ENCODE measurements at places on chromosomes 6 and 20.

DNA sequence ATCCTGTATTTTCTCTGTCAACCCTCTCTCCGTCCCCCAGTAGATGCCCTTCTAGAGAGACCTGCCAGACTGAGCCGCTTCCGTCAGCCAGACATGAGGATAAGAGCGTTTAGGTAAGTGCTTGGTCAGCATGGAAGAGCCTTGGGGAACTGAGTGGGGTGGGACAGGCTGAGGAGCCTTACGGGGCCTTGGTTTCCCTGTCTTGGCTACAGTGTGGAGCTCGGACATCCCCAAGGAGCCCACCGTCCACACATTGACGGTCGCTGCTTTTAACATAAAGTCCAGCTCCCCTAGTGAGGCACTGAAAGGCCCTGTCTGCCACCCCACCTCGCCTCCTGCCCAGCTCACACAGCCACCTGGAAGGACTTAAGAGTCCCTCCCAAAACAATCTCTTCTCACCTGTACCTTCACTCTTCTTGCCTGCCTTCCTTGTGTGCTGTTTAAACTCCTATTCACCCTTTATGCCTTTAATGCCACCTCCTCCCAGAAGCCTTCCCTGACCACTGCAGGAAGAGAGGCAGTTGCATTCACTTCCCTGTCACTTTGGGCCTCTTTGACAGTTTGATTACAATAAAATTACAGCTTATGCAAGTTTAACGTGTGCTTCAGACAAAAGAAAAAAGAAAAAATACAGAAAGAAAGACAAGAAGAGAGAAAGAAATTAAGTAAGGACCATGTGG lies 42.3 kb downstream of the PDYN start:
- no peak for DNase-seq

DNA sequence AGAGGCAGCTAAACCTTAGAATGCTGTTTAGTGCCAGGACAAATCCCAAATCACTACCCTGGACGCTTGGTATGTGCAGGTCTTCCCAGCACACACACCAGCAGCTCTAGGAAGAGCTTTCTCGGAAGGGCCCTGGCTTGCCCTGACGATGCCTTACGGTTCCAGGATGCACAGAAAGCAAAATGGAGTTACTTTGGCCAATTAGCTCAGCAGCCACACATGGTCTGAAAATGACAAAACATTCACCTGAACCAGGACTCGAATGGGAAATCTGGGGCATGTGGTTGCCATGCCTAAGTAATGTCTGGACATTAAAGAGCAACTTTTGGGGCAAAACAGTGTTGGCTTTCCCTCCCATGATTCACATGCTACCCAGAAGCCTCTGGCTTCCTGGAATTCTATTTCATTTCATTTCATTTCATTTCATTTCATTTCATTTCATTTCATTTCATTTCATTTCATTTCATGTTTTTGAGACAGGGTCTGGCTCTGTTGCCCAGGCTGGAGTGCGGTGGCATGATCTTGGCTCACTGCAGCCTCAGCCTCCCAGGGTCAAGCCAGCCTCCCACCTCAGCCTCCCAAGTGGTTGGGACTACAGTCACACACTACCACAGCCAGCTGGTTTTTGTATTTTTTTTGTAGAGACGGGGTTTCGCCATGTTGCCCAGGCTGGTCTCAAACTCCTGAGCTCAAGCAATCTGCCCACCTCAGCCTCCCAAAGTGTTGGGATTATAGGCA lies 153.3 kb downstream of the ZDHHC14 start:
- no peak for DNase-seq

GRCh38 chr6:4974962-4975361 lies 28.9 kb downstream of the RPP40 start:
- no peak for DNase-seq

GRCh38 chr6:16473184-16473907 lies 235.0 kb downstream of the GMPR start:
- DNase-seq = peak; percentile 54

DNA sequence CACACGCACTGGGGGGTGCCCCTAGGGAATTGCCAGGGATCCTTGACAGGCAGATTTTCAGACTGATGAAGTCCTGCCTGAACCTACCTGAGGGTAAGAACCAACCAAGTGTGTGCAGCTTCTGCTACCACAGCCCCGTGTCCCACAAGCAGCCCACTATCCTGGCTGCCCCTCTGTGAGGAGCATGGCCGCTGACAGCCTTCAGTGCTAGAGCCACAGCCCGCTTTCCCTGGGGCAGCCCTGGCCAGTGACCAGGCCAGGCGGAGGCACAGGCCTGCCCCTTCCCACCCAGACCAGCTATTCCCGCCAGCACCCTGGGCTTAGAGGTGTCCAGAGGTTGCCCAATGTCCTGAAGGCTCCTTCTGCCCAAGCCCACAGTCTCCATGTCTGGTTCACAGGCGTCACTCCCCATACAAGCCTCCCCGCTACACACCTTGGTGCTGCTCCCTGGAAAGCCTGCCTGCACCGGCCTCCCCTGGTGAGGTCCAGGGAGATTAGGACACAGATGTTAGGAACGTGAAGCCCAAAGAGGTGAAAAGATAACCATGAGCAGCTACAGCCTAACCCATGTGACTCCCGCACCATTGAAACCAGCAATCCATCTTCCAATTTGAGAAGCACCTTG lies 207.0 kb downstream of the SYNDIG1 start:
- DNase-seq = no peak

GRCh38 chr20:35284992-35285805 lies 627 bp upstream of the EIF6 start:
- no peak for DNase-seq

DNA sequence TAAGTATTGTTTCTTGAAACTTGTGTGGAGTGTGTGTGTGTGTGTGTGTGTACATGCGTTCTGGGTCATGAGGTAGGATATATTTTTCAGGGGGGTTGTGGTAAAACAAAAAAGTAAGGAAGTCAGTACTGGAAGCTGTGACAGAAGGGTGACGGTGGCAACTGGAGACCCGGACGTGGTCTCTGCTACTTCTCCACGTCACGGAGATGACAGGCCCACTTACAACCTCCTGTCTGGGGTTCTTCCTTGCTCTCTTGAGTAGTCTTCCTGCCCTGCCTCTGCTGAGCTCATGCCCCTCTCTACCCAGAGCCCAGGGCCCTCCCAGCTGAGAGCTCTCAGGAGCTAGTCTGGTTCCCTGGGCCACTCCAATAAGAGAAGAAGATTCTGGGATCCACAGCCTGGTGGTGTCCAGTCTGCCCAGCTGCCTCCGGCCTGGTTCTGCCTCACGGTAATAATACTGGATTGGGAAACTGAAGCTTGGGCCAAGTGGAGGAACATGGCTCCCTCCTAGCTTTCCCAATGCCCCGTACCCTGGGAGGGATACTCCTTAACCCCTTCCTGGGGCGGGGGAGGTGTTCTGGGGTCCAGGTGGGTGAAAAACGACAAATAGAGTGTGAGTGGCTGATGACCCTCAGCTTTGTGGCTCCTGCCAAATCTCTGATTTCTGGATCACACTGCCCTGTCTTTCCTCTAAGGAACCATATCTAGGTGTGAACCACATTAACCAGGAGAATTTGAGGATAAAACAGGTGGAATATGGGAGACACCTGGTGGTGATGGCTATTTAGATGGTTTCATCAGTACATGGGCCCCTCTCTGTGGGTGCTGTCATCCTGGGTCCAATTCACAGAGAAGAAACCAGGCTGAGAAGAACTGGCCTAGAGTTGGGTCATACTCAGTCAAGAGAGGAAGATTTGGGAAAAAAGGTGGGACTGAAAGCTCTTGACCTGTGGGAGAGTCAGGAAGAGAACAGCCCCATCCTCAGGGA lies 27.2 kb downstream of the VEGFA start:
- DNase-seq = no peak

DNA sequence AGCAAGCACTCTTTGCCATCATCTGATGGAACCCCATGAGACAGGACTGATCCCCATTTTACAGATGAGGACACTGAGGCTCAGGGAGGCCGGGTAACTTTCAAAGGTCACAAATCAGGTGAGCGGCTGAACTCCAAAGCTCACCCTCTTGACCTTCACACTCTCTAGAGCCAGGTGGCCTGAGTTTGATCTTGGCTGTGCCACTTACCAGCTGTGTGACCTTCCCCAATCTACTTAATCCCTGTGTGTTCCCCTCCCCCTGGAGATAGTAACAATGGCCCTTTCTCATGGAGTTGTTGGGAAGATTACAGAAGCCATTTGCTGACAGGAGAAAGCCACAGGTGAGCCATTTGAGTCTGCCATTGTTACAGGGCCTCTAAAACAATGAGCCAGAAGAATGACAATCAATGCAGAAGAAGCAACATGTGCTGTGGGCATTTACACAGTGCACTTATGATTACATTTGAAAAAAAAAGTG lies 34.5 kb downstream of the BMP7 start:
- DNase-seq = no peak

DNA sequence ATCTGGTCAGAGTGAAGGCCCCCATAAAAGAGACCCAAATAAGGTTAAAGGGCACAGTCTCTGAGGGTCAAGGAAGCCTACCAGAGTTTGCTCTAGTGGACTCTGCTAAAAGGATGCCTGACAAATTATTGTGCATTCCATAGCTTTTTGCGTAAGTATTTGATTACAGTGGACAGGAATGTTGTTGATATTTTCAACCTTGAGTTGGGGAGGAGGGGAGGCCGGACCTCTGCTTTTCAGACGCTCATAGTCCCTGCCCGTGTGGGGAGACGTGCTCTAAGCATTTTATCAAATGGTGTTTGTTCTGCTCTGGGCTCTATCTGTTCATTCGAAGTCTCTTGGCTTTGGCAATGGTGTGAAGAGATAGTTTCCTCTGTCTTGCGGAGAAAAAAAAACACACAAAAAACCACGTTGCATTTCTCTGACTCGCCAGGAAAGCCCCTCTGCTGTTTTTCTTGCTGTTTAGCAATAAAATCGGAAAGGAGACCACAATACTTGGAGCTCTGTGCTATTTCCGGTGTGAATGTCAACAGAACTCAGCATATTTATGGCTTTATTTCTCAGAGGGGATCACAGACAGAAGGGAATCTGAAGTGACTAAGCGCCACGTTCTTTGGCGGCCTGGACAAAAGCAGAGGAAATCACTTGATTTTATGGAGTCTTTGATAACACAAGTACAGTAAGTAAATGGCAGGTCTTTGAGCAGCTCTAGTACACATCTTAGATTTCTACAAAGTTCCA lies 159.8 kb downstream of the ZFP64 start:
- DNase-seq = no peak

- no peak for DNase-seq
Observed at GRCh38 chr6:40880906-40881305, 158.1 kb downstream of the UNC5CL start.

- no peak for DNase-seq
Observed at GRCh38 chr6:97705568-97705967, 422.6 kb upstream of the MMS22L start.

- no peak for DNase-seq
Observed at GRCh38 chr6:81093051-81093450, 659.4 kb downstream of the TENT5A start.

- DNase-seq = no peak
Observed at GRCh38 chr6:122994256-122994655, 1.8 kb upstream of the CLVS2 start.

GRCh38 chr6:44172731-44173500 lies 14.3 kb downstream of the CAPN11 start:
- DNase-seq = peak; percentile 74

DNA sequence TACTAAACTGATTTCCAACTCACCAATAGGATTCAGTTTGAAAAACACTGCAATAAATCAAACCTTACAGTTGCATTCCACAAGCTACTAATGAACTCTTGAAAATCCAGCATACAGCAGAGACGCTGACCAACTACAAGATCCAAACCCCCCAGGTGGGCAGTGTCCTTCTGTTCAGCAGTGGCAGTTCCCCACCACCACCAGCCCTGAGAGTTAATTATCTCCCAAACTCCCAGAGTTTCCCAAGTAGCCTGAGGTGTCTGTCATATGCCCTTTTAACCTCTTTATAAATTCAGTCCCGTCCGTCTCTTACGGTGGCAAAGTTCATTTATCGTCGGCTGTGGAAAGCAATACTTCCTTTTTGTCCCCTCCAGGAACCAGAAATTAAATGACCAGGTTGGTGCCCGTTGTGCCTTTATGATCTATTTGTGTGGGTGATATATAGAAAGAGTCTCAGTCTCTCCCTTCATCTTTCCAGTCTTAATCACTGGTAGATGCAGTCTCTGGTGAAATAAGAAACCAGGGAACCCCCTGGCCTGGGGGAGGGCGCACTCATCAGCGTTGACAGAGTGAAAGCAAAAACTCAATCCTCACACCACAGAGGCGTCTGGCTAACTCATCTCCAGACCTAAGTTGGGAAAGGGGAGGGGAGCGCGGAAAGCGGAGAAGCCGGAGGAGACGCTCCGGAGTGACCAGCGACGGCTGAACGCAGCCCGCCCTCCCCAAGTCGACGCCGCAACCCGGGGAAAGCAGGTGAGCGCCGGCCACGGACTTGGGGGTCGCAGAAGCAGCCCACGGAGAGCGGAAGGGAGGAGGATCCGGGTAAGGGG lies 717 bp downstream of the MRPL14 start:
- peak; percentile 62 for DNase-seq

DNA sequence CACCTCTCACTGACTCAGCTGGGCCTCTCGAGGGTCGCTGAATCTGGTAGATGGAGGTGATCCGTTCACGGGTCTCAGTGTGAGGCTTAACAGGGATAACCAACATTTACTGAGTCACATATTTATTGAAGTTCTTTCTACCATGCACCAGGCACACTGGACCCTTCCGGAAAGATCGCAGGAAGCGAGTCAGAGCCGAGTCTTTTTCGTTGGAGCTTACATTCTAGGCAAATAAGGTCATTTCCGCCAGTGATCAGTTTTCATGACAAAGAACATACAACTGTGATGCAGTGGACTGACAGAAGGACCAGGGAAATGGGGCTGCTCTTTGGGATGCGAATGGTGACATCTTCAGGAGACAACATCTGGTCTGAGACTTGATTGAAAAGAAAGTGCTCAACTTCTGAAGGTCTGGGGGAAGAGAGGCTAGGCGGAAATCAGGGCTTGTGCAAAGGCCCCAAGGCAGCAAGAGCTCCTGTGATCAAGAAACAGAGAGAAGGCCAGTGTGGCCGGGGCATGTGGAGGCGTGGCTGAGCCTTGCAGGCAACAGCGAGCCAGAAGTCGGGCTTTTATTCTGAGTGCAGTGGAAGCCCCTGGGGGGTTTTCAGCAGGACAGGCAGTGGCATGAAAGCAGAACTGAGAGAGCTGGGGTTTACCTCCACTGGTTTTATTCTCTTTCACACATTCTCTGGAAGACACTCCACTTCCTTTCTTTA lies 56.7 kb downstream of the APCDD1L start:
- DNase-seq = no peak

DNA sequence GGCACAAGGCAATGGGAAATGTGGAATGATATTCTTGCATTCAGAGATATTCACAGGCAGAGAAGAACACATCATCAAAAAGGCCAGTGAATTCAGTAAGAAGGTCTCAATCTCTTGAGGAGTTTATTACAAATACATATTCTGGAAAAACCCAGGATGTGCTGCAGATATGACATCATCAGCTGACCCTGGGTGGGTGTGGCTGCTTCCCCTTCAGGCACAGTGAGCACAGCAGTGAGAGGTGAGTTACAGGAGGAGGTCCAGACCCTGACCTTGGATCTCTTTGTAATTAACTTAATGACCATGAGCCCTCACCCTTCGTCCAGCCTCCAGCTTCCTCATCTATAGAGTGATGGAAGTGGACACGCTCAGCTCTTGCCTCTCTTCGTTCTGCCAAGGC lies 147.5 kb upstream of the SYNDIG1 start:
- DNase-seq = no peak
